NCI-H1694 (cell line): ENCODE measurements at places on chromosomes 6 and 20.

GRCh38 chr20:41336711-41337492 lies 3.7 kb upstream of the LPIN3 start:
- DNase-seq: no peak

- DNase-seq: no peak
Observed at GRCh38 chr6:166085500-166085899, 82.2 kb downstream of the TBXT start.

DNA sequence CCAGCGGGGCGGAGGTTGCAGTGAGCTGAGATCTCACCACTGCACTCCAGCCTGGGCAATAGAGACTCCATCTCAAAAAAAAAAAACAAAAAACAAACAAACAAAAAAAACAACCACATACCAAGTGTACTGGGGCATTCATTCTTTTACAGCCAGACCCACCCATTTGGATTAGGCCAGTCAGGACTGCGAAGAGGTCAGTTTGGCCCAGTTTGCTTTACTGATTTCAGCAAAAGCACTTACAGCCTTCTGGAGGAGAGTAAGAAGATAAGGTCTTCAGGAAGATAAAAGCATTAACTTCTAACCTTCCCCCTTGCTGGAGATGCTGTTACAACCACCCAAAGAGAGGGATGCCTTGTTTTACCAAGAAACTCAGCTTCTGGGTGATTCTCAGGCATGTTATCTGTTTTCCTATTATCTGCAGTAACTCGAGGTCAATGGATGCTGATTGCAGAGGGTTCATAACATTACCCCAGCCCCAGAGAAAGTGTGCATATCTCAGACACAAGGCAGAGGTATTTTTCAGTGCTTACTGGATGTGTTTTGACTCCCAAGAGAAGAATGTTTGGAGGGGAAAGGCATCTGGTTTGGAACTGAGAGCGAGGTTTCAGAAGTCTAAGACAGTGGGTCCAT lies 118.9 kb downstream of the RIN2 start:
- no peak for DNase-seq

DNA sequence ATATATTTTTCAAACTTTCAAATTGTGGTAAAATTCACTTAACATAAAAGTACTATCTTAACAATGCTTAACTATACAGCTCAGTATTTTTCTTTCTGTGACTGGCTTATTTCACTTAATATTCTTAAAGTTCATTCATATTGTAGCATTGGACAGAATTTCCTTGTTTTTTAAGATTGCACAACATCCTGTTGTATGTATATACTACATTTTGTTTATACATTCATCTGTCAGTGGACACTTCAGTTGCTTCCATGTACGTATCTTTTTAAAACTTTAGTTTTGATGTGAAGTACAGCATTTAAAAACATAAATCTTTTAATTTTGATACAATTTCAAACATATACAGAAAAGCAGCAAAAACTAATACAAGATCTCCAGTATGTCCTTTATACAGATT lies 220.7 kb downstream of the ZFAND3 start:
- DNase-seq: no peak

GRCh38 chr6:135318738-135319469 lies 137.8 kb downstream of the MYB start:
- no peak for DNase-seq

DNA sequence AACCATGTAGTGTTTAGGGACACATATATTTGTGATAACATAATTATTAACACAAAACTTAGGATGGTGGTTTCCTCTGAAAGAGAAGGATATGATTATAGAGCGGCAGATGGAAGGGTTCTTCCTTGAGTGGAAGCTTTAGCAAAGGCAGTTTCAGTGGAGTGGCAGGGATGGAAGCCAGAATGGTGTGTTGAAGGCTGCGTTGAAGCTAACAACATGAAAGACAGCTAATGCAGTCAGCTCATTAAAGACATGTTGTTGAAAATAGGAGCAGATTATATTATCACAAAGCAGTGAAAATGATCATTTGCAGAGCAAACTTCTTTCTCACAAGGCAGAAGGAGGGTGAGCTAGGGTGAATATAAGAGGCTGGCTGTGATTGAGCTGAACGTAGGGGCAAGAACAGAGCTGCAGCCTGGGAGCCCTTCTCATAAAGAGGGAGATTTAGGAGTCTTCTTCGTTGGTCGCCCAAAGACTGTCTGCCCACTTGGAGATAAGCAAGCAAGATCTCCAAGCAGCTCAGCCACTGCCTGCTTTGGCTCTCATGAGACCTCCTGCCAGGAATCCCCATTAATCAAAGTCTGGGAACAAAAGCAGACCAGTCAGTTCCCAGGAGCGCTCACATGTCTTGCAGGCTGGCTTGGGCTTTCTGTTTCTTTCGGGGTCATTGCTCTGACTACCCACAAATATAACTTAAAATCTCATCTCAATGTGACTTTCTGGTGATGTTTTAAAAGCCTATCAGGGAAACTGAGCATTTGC lies 2.6 kb upstream of the ANKRD6 start:
- no peak for DNase-seq

DNA sequence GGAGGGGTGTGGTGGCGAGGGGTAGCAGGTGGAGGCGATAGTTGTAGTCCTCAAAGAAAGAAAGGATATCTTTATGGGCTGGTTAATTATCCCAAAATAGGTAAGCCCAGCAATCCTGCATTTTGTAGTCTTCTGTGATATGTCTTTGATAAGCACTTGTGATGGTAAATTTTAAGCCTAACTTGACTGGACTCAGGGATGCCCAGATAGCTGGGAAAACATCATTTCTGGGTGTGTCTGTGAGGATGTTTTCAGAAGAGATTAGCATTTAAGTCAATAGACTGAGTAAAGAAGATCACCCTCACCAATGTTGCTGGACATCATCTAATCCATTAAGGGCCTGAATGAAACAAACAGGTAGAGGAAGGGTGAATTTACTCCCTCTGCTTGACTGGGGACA lies 124.8 kb upstream of the RIPOR2 start:
- no peak for DNase-seq

DNA sequence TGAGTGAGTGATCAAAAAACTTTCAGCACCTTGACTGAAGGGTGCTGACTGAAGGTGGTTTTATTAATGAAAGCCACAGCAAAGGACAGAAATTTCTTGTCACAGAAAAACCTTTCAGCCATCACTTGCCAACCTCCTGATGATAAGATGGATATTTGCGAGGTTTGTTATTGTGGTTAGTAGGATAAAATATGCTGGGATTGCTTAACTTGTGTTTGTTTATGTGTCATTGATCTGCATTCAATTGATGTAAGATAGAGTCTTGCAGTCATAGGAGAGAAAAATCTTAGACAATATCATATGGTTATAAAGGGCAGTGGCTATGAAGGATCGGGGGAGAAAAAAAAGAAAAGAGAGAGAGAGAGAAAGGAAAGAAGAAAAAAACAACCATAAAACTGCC lies 1.2 kb downstream of the TSBP1 start:
- DNase-seq: no peak

GRCh38 chr20:64082820-64083377 lies 1.3 kb downstream of the LKAAEAR1 start:
- no peak for DNase-seq
